ENCODE measurements at places on chromosomes 7 and 10.
A peak's percentile ranks its signal among the peaks of the same experiment; 100 is the strongest.

GRCh38 chr10:65491799-65492198 is 1434.0 kb upstream of the LRRTM3 start:
- no peaks in the 10 kb centered on the region for H3K27me3 ChIP-seq
- no peak overlapping the region for H3K27ac ChIP-seq
- H3K36me3 ChIP-seq, result no peaks in the 10 kb centered on the region
- no peaks in the 10 kb centered on the region for H3K4me1 ChIP-seq
- H3K4me3 ChIP-seq, result no peak overlapping the region

DNA sequence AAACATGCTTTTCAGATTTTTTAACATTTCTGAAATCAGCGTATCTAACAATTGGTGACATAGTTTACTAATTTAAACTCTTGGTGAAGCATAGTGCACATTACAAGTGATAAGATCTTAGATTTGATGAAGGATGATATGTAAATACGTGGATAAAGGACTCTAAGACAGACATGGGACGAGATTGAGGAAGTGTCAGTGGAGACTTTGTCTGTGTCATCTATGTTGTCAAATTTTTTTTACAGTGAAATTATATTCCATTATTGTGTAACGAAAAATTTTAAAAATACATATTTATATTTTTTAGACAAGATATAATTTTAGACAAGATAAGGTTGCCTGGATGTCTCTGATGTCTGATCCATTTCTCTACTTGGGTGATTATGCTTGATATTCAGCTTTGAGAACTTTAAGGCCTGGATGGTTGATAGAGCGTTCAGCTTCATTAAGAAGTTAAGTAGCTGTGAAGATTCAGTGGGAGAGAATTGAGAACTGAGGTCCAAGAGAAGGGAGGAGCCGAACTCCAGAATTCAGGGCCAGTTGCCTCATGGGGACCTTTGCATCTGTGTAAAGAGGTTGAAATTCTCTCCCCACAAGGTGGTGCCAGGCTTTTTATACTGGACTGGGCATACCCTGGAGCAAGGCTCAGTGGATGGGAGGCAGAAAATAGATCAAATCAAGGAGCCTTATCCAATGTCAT is 62.7 kb downstream of the KAT6B start:
- no peak overlapping the region for H3K27ac ChIP-seq
- DNase-seq, result no peak
- no peaks in the 10 kb centered on the region for H3K36me3 ChIP-seq
- no peak overlapping the region for H3K4me3 ChIP-seq
- no peaks in the 10 kb centered on the region for H3K27me3 ChIP-seq
- H3K4me1 ChIP-seq, result no peaks in the 10 kb centered on the region

DNA sequence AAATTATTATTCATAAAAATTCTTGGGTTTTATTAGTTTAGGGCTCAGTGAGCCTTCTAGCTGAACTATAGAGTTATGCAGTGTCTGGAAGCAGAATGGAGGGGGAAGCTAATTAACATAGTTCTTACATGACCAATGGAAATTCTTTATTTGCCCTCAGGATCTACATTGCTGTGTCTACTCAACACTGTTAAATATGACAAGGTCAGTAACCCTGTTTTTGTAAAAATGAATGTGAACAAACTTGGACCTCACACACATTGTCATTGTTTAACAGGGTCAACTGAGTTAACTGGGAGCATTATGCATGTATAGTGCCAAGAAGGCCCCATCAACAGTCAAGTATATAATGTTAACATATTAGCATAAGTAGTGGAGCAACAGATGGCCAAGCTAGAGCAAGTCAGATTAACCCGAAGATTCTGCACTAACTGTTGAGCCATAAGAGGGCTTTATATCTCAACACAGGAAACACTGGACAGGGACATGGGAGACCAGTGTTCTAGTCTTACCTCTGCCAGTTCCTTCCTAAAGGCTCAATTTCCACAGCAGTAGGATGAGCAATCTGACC is 122.5 kb upstream of the SEM1 start:
- peaks cover 2% of the 10 kb centered on the region for H3K27me3 ChIP-seq
- no peak overlapping the region for H3K27ac ChIP-seq
- DNase-seq, result no peak
- no peaks in the 10 kb centered on the region for H3K36me3 ChIP-seq

DNA sequence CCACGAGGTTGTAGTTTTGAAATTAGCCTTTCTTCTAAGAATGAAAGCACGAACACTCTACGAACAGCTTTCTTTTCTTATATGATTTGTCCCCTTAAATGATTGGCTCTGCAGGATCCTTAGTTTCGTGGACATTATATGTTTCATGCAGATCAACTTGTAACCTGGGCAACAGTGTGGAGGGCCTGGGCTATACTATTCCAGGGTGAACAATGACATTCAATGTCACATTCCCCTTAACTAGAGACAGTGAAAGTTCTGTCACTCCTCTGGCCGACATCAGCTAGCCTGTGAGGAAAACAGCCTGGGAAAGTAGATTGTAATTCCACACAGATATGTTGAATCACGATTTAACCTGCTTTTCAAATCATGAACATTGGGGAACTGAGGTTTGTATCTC is 23.4 kb downstream of the TAS2R16 start:
- peaks cover 22% of the 10 kb centered on the region for H3K4me1 ChIP-seq
- no peaks in the 10 kb centered on the region for H3K36me3 ChIP-seq
- no peak overlapping the region for H3K27ac ChIP-seq
- no peak for DNase-seq
- H3K4me3 ChIP-seq, result no peak overlapping the region

GRCh38 chr10:125054669-125055268 is 105.6 kb downstream of the CTBP2 start:
- peak overlapping the region; percentile 39 for H3K4me3 ChIP-seq
- H3K27ac ChIP-seq, result peak overlapping the region; percentile 27
- H3K36me3 ChIP-seq, result peaks cover 50% of the 10 kb centered on the region
- no peak for DNase-seq
- H3K27me3 ChIP-seq, result peaks cover 8% of the 10 kb centered on the region

- no peak overlapping the region for H3K27ac ChIP-seq
- DNase-seq, result no peak
- no peaks in the 10 kb centered on the region for H3K36me3 ChIP-seq
- H3K27me3 ChIP-seq, result no peaks in the 10 kb centered on the region
- H3K4me1 ChIP-seq, result peaks cover 4% of the 10 kb centered on the region
Observed at GRCh38 chr7:135386776-135387175, 123.1 kb downstream of the CNOT4 start.

- H3K27ac ChIP-seq, result no peak overlapping the region
- no peaks in the 10 kb centered on the region for H3K36me3 ChIP-seq
- H3K4me3 ChIP-seq, result no peak overlapping the region
- peaks cover 7% of the 10 kb centered on the region for H3K4me1 ChIP-seq
- no peak for DNase-seq
Observed at GRCh38 chr7:90897961-90898469, 301.9 kb downstream of the CDK14 start.

GRCh38 chr10:36198322-36198721 is 556.2 kb upstream of the FZD8 start:
- H3K27me3 ChIP-seq, result peaks cover 1% of the 10 kb centered on the region
- H3K4me3 ChIP-seq, result no peak overlapping the region
- DNase-seq, result no peak
- no peak overlapping the region for H3K27ac ChIP-seq
- no peaks in the 10 kb centered on the region for H3K4me1 ChIP-seq
- no peaks in the 10 kb centered on the region for H3K36me3 ChIP-seq
